ENCODE measurements at places on chromosomes 16 and 17.

- DNase-seq, result no peak
Measured at GRCh38 chr17:33582661-33583060, 289.6 kb upstream of the ASIC2 start.

GRCh38 chr17:38435795-38436194, 7.5 kb downstream of the ARHGAP23 start:
- no peak for DNase-seq

DNA sequence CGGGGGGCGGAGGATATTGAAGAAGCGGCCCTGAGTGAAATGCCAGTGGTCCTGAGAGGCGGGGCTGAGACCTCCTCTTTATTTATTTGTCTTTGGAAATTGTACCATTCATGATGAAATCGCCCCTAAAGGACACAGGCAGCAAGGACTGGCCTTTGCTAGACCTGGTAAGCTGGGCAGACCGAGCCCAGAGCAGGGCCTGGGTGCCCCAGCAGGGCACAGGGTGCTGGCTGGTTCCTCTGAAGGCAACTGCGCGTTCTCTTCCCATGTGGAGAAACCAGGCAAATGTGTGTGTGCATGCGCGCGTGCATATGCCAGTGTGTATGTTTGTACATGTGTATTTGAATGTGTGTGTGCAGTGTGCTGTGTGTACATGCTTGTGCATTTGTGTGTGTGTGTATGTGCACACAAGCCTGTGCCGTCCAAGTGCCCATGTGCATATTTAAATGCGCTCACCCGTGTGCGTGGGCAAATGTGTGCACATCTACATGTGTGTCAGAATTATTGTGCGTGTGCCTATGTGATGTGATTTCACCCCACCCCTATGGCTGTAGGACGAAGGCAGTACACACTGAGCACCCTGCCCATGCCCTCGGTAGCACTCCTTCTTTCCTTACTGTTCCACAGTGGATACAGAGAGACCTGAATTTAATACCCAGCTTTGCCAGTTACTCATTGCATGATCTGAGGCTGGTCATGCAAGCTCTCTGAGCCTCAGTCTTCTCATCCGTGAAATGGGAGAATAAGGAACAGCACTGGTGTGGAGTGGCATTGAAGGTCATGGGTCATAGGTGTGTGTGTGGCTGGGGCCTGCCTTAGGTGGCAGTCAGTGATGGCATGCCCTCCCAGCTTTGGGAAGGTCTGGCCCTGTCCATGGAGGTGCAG, 105.2 kb downstream of the CMIP start:
- DNase-seq, result no peak

GRCh38 chr16:72926177-72927070, 121.5 kb downstream of the ZFHX3 start:
- no peak for DNase-seq

DNA sequence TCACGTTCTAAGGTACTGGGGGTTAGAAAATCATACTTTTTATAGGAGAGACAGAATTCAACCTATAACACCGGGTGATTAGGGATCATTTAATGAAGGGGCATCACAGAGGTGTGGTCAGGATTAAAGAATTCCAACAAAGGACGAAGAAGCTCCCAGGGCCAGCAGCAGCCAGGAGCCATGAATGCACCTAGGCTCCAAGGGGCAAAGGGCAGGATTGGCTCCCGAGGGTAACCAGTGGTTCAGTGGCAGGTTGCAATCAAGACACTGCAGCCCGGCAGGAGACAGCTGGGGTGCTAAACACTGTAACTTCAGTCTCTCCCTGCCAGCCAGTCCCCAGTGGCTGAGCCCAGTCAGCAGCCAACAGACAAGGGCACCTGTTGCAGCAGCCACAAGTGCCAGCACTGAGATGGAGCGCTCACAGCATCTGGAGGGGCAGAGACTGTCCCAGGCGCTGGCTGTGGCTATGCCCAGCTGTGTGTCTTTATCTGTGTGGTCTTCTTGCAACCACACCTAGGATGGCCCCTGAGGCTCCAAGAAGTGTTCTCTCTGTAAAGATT, 23.9 kb downstream of the DHRS7C start:
- DNase-seq, result no peak

- no peak for DNase-seq
Measured at GRCh38 chr16:48608452-48608851, 1.5 kb downstream of the N4BP1 start.

DNA sequence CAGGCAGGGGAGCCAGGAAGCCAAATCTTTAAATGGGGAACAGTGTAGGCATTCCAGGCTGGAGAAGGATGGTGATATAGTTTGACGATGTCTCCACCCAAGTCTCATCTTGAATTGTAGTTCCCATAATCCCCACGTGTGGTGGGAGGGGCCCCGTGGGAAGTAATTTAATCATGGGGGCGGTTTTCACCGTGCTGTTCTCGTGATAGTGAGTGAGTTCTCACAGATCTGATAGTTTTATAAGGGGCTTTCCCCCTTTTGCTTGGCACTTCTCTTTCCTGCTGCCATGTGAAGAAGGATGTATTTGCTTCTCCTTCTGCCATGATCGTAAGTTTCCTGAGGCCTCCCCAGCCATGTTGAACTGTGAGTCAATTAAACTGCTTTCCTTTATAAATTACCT, 28.8 kb downstream of the GINS3 start:
- DNase-seq, result no peak

Data from NT2/D1 (cell line).